ENCODE measurements at places on chromosomes 3 and 15.

- no peak for DNase-seq
Observed at GRCh38 chr15:39406485-39406884, 174.4 kb upstream of the THBS1 start.

GRCh38 chr3:131714585-131715220, 211.9 kb upstream of the MRPL3 start:
- DNase-seq = no peak

DNA sequence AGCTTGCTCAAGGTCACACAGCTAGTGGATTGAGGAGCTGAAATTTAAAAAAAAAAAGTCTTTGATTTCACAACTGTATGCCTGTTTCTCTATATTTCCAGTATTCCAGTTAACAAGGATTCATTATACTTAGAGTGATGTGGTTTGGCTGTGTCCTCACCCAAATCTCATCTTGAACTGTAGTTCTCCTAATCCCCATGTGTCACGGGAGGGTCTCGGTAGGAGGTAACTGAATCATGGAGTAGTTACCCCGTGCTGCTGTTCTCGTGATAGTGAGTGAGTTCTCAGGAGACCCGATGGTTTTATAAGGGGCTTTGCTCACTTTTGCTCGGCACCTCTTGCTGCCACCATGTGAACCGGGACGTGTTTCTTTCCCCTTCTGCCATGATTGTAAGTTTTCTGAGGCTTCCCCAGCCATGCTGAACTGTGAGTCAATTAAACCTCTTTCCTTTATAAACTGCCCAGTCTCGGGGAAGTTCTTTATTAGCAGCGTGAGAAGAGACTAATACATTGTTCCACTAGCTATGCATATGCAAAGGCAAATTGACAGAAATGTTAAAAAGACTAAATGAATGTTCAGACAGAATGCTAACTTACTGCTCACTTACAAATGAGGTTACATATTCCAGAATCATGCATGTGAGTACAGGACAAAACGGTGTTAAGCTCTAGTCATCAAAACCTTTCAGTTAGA, 1101.9 kb downstream of the ROBO1 start:
- no peak for DNase-seq

DNA sequence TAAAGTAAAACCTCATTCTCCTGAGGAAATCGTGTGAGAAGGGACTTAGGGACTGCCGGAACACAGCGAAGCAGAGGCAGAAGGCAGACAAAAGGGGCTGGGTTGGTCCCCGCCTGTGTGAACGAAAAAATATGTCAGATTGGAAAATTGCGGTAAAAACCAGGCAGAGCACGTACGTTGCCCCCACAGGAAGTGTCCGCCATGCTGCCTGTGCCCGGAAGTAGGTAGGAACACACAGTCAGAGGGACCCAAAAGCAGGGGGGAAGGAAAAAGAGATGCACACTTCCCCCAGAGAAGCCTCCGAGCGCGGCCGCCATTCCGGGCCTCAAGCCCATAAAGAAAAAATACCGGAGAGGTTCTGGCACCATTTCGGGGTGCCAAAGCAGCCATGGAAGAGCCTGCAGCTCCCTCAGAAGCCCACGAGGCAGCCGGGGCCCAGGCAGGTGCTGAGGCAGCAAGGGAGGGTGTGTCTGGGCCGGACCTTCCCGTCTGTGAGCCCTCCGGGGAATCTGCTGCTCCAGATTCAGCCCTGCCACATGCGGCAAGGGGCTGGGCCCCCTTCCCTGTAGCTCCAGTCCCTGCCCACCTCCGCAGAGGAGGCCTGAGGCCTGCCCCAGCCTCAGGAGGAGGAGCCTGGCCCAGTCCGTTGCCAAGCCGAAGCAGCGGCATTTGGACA, at the start of gene MKRN3:
TSS of gene MKRN3 (plus strand) at position 280 of the 676 bp plus-strand sequence. CDS start at position 389, 109 bp downstream.
- DNase-seq = peak; percentile 28

- no peak for DNase-seq
Observed at GRCh38 chr3:61725851-61726333, 164.5 kb downstream of the PTPRG start.

DNA sequence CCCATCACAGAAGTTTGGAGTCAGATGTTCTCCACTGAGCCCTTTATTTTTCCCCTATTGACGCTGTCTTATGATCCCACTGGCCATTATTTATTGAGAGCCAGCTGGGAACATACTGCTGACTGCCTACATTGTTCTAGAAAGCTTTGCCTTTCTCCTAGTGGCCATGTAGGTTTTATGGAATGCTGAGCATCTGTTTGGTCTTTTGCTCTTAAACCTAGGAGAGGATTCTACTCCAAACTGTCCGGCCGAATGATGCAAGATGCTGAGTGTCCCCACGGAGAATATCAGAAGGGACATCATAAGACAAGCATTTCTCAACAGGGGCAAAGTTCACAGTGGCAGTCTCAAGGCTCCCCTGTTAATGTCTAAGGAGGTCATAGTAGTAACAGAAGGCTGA, 171.4 kb downstream of the ARRDC4 start:
- DNase-seq = no peak

DNA sequence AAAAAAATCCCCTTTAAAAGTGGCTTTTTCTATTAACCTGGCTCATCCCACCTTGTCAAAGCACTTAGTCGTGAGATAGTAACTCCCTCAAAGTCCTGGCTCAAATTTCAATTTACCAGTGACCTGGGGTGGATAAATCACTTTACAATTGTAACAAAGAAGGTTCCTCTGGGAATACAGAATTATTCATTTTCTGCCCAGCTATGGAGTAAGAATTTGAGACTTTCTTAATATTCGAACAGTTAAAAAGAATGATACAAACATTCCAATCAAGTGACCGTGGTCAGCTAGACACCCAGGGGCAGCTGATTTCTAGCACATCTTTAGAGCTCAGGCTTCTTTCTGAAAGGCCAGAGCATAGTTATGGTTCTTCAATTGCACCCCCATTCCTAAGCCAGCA, 291.0 kb upstream of the TGFBR2 start:
- DNase-seq = no peak

DNA sequence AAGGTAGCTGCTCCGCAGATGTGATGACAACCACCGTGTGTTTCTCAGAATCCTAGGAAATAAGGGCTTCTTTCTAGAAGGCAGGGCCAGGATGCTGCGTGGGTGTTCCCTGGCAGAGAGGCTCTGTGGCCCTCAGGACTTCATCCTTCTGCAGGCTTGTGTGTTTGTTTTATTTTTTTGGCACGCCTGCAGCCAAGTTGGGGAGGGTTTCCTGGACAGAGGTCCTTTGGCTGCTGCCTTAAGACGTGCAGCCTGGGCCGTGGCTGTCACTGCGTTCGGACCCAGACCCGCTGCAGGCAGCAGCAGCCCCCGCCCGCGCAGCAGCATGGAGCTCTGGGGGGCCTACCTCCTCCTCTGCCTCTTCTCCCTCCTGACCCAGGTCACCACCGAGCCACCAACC, at the start of gene CLEC3B:
TSS of gene CLEC3B (plus strand) at position 266 of the 400 bp plus-strand sequence. CDS start at position 326, 60 bp downstream.
- DNase-seq = no peak

DNA sequence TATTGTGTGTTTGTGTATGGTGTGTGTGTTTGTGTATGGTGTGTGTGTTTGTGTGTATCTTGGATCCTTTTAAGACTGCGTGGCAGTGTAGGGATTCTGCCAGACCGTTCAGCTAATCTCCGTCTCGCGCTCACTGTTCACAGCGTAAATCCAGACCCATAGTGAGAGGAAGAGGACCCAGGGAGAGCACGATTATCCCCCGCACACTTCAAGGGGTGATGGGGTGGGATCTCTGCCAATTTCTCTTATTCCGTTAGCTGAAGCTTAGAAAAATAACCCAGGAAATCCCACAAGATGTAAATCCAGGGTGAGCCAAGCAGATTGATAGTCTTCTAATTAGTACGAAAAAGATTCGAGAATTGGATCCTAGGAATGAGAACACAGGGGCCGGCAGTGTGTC, 381.2 kb downstream of the GABRG3 start:
- DNase-seq = no peak

DNA sequence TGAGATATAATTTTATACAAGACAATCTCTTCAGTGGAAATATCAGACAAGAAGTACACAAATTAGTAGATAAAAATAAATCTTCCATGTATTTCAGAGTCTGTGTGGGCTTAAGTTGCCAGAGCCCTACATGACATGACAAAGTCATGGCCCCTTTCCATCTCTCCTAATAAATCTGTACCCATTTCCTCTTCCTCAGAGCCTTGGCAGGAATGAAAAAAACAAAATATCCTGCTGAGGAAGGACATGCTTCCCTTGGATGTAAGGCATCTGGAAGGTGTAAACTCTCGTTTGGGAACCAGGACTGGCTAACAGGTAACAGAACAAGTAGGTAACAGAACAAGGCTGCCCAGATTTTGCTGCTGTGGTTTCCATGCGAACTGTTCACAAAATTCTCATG, 148.1 kb downstream of the SNRK start:
- DNase-seq = no peak

GRCh38 chr3:176490357-176490756, 706.9 kb downstream of the TBL1XR1 start:
- DNase-seq = no peak

DNA sequence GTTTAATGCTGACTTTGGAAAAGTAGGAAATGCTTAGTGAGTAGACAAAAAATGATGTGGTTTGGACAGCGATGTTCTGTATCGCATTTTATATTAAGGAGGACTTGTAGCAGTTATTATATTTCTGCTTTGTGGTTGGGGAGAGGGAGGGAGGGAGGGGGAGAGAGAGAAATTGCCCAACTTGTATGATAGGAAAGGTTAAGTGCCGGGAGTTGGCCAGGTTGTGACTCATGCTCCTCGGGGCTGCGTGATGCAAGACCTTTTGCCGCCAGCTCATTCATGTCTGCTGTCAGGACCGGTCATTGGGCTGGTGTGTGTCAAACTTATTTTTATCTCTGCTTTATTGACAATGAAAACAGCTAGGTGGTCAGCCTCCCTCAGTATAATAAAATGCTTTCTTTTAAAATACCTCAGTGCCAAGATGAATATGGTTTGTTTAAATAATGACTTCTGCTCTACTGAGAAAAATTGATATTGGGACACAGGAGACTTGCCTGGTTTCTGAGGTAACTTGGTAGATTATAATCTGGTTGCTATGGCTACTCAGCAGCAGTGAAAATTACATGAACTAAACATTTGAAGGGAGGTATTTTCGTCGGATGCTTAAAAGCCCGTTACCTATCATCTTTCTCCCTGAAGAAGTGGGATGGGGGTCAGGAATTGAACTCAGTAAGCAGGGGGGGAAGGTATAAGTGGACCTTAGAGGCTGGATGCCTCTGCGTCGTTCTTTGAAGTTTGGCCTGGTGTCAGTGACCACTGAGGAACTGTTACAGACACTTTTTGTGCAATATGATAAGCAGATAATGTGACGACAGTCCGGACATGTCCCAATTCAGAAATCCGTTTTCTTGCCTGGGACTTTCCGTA, 90.7 kb downstream of the FNDC3B start:
- DNase-seq = peak; percentile 67

DNA sequence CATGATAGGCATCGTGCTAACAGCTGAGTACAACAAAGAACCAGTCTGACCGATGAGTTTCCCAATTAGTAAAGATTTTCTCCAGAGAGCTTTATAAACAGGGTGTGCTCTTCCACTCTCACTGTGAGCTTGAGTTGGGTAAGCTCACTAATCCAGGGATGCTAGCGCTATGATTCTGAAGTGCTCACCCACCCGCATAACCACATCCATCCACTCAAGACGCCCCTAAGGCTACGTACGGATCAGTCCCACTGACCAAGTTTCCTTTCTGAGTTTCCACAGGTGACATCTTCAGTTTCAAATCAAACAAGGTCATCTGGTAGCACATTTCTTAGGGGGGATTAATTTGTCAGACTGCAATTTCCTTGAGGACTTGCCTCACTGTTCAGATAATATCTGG, 141.1 kb upstream of the ABI3BP start:
- no peak for DNase-seq

DNA sequence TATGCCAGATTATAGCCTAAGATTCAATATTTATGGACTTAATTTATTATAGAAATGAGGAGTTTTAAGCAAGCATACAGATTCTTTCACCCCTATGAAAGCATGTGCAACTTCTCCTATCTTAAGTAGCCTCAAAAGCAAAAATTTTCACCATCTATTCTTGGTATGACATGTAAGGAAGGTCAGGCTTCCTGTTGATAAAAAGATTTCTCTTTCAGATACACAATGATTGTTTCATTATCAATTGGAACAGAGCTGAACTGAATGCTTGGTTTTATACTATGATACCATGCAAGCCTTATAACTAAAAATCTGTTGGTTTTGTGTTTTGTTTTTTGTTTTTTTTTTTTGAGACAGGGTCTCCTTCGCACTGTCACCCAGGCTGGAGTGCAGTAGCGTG, 3.9 kb downstream of the GRK7 start:
- no peak for DNase-seq

GRCh38 chr15:48333540-48333939, 2.3 kb downstream of the DUT start:
- no peak for DNase-seq

- peak; percentile 10 for DNase-seq
Observed at GRCh38 chr15:35078221-35078915, 6.7 kb downstream of the NANOGP8 start.

GRCh38 chr15:81372575-81372974, 1.4 kb downstream of the TMC3 start:
- no peak for DNase-seq

DNA sequence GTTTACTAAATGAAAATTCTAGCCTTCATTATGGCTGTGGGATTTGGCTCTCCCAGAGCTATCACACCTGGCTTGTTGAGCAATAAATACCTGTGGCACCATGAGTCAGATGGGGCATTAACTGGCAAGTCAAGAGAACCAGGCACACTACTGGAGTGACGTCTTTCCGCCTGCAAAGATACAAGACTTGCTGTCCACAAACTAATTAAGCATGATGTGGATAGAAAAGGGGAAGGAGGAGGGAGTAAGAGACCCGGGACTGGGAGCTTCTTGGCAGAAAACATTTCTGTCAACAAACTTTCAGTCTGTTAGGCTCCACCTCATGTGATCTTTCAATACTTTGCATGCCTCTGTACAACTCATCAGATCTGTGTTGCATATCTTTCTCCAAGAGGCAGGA, 56.5 kb downstream of the CLDN1 start:
- DNase-seq = no peak

DNA sequence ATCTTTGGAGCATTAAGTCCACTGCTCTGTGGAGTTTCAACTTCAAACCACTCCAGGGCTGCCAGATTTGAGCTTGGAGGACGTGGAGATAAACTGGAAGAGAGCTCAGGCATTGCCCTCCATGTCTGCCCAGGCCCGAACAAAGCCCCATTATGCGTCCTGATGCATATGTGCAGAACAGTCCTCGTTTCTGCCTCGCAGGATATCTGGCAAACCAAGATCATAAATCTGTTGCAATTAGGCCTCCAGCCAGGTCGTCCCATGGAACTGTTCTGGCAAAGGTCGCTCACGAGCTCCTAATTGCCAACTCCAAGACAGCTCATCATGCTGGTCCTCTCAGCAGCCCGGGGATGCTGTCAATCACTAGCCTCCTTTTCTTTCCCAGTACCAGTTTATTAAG, 91.2 kb downstream of the SEMA5B start:
- DNase-seq = no peak

- no peak for DNase-seq
Observed at GRCh38 chr15:43246261-43246774, 20.4 kb downstream of the TGM5 start.

DNA sequence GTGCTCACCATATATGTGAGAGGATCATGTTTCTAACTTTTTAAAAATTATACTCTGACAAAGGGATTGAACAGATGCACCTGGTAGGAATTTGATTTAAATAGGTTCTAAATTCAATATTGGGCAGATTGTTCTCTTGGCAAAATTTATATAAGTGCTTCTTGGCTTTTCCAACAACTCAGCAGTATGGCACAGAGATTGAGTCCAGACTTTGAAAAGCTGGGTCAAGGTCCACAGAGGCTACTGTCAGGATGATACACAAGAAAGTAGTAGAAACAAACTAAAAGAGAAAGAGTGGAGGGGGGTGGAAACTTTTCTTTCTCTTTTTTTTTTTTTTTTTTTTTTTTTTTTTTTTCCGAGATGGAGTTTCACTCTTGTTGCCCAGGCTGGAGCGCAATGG, 203.2 kb upstream of the ADAMTS9 start:
- no peak for DNase-seq

All from central memory CD4-positive, alpha-beta T cell (primary cell).